Kidney tubule cell (primary cell): ENCODE measurements at places on chromosomes 1 and 21.
A peak's percentile ranks its signal among the peaks of the same experiment; 100 is the strongest.

DNA sequence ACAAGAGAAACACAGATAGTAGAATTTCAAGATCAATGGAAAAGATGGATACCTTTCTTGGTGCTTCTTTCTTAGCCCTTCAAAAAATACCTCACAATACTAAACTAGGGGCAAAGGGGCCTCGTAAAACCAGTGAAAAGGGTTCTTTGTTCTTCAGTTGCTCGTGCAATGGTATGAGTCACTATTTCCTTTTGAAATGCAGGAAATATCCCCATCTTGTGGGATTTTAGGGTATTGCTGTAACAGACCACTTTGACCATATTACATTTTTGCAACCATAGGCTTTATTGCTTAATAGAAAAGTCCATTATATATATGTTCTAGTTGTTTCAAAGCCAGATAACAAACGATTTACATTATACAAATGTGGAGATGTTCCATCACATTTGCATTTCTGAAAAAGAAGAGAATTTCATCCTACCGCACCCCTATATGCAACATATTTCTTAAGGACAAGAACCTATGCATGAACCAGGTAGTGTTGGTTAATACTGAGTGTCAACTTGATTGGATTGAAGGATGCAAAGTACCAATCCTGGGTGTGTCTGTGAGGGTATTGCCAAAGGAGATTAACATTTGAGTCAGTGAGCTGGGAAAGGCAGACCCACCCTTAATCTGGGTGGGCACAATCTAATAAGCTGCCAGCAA lies 88.6 kb upstream of the PKN2 start:
- DNase-seq: peak; percentile 51

GRCh38 chr1:158799689-158800088 lies 18.7 kb upstream of the OR6N2 start:
- DNase-seq: no peak

- DNase-seq: no peak
Observed at GRCh38 chr1:76262601-76263000, 188.1 kb downstream of the ST6GALNAC3 start.

GRCh38 chr1:53567851-53568250 lies 108.7 kb downstream of the DMRTB1 start:
- no peak for DNase-seq

- DNase-seq: no peak
Observed at GRCh38 chr1:167517535-167518330, 596 bp downstream of the CD247 start.

GRCh38 chr1:47568763-47569162 lies 130.9 kb downstream of the FOXD2 start:
- DNase-seq: no peak
